Stimulated activated CD8-positive, alpha-beta memory T cell treated with anti-CD3 and anti-CD28 coated beads, Interleukin-4, amount 100 ng/mL, for 4 hours (primary cell): ENCODE measurements at places on chromosomes 1 and 21.

- DNase-seq, result no peak
These were observed 885 bp downstream of the OR2T10 start for GRCh38 chr1:248596615-248597014.

GRCh38 chr1:64754173-64754572 is 9.3 kb downstream of the RAVER2 start:
- DNase-seq, result no peak

- no peak for DNase-seq
These were observed 56.4 kb downstream of the MT1HL1 start for GRCh38 chr1:236947794-236948193.

DNA sequence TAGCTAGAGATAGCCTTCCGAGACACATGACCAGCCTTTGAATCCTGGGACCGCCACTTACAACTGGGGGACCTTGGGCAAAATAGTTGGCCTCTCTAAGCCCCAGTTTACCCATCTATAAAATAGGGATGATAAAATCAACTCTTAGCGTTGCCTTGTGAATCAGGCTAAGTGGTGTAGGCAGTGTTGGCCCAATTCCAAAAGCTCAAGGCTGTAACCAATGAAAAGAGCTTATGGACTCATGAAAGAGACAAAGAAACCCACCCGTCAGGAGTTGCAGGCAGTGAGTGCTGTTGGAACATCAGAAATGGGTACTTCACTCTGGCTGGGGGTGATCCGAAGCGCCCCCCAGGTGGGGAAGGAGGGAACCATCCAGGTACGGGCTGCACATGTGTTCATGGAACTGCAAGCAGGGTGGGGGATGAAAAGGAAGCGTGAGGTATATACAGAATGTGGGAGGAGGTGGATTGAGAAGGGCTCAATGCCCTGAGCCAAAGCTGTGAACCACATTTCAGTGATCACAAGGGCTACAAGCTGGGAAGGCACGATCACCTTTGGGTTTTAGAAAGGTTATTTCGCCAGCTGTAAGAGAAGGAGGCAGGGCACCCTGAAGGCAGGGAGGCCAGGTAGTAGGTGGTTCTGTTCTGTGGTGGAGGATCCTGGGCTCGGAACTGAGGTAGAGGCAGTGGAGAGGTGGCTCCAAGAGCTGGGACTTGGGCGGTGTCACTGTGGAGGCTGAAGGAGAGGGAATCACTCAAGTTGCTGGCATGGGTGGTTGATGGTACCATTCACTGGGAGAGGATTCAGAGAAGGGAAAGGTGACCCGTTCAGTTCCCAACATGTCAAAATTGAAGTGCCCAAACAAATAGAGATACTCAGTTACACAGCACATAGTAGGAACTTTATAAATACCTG is 11.4 kb upstream of the KIAA1614 start:
- DNase-seq, result no peak

DNA sequence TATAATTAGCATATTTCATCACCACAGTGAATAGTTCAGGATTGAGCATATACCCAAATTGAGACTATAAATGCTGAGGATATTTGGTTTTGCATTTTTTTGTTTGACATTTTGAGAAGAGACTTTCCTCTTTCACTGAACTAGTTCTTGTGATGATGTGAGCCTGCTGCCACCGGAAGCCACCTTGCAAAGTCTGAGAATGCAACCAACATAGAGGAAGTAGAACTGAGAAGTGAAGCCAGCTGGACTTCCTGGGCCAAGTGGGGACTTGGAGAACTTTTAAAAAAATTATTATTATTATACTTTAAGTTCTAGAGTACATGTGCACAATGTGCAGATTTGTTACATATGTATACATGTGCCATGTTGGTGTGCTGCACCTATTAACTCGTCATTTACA is 102.3 kb downstream of the RPE65 start:
- no peak for DNase-seq

GRCh38 chr1:220950576-220950975 is 71.3 kb downstream of the HLX start:
- DNase-seq, result no peak

DNA sequence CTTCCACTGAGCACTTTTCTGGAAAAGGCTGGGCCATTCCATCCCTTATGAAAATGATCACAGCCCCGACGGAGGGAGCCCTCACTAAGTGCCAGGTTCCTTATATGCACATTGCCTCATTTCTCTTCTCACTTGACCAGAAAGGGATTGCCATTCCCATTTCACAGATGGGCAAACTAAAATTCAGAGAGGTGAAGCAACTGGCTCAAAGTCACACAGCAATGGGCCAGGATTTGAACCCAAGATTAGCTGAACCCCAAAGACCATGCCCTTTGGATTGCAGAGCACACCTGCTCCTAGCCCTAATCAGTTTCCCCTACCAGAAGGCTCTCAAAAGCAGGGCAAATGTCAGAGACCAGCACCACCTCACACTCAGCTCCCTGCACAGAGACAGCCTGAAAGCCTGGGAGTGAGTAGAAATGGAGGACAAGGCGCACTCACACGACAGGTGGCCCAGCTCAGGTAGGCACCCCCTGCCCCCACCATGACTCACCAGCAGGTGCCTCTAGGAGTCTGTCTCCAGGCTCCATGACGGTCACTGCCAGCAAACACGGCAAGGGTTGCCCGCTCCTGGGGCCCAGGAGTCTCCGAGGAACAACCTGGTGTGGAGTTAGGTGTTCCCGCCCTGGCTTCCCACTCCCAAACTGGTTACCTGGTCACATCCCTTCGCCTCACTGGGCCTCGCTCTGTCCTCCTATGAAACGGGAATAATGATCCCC is 21.7 kb downstream of the SDC3 start:
- DNase-seq, result no peak

GRCh38 chr1:192668409-192668983 is 32.5 kb downstream of the RGS13 start:
- no peak for DNase-seq

- no peak for DNase-seq
These were observed 76.7 kb upstream of the KCNK2 start for GRCh38 chr1:215005656-215006345.

GRCh38 chr1:11944358-11944931 is 9.9 kb downstream of the PLOD1 start:
- no peak for DNase-seq

DNA sequence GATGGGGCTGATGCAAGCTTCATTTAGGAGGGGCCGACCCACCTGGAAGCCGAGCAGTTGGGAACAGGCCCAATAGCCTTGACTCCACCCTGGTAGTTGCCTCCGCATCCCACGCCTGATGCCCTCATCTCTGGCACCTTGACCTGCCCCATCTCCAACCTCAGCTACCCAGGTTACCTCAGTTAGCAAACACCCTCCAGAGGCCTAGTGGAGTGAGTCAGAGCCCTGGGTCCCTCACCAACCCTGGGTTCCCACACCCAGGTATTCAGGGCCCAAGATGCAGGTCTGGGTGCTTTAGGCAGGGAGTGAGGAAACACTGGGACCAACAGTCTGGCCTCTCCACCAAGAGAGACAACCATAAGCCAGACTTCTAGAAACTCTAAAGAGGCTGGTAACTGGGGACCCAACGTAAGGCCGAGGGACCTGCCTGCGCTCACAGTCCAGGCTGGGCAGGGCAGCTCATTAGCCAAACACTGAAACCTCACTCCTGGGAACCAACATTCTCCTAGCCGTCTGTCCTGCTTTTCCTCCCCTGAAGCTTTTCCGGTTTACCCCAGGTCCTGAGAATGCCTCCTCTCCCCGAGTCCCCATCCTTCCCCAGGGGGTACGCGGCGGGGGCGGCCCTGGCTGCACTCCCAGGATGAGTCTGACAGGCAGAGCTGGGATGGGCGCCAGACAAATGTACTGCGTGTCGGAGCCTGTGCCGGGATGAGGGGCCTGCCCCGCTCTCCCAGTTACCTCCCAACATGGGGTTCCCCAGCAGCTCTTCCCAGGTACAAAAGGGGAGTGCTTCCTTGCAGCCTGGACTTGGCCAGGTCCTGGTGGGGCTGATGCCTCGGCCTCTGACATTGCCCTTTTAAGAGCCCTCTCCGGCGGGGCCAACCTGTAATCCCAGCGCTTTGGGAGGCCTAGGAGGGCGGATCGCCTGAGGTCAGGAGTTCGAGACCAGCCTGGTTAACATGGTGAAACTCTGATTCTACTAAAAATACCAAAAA is 8.9 kb upstream of the CELSR2 start:
- no peak for DNase-seq

- DNase-seq, result no peak
These were observed 117.3 kb downstream of the KAZN start for GRCh38 chr1:14715802-14716201.

- no peak for DNase-seq
These were observed 4.4 kb downstream of the CLCNKB start for GRCh38 chr1:16047791-16048475.

GRCh38 chr1:15063346-15063745 is 90.2 kb upstream of the TMEM51 start:
- DNase-seq, result no peak

DNA sequence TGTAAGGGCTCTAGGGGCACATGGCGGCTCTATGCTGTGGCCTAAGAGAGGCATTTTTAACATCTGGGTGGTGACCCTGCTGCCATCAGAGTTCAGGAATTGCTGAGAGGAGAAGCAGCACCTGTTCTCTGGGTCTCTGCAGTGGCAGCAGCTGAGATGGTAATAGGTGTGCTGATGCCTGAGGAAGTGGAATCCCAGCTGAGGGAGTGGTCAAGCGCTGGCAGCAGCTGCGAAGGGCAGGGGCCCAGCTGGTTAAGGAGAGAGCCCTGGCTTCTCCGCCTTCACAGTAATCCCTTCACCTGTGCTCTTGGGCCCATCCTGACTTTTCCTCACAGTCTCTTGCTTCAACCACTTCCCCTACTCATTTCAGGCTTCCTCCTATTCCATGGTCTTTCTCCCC is 39.8 kb downstream of the GJA5 start:
- no peak for DNase-seq

DNA sequence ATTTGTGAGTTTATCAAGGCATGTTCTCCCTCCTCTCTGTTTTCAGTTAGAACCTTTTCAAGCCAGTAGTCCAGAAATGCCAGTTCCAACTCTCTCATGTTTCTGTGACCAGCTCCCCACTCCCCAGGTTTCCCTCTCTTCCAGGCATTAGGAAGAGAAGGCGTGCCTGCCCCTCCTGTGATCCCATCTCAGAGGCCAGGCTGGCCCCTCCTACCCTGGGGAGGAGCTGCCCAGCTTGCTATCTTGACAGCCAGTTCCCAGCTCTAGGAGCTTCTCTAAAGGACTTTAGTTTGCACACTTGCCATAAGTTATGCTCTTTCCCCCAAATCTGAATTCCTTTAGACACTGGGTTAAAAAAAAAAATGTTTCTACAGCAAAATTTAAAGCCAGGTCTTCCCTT is 8.9 kb downstream of the HYI start:
- no peak for DNase-seq

DNA sequence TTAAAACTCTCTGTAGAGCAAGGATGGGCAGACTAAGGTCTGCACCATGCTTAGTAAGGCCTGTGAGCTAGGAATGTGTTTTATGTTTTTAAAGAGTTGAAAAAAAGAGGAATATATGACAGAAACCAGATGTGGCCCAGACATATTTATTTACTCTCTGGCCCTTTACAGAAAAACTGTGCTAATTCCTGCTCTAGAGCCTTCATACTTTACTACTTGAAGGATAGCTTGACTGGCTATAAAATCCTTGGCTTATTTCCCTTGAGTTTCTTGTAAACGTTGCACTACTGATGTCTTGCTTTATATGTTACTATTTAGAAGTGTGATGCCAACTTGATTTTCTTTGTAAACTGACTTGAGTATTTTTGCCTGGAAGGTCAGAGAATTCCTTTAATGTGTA is 33.5 kb downstream of the CTBS start:
- DNase-seq, result no peak

- no peak for DNase-seq
These were observed 54.9 kb upstream of the RAP1GAP start for GRCh38 chr1:21724098-21724497.

DNA sequence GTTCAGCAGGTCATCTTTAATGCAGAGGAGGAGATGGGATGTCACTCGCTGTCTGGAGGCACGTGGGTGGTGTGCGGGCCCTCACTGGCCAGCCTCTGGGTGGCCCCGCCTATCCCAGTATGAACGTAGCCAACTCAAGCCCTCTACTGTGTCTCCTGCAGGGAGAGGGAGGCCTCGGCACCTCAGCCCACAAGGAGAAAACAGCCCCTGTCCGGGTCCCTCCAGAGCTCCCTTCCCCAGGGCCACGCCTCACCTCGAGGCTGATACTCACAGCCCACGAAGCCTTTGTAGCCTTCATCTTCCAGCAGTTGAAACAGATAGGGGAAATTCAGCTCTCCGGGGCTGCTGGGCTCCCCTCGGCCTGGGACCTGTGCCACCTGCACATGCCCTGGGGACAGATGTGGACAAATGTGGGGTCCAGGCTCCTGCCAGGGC is 2.6 kb downstream of the HYI start:
- DNase-seq, result no peak

GRCh38 chr1:222644636-222644980 is 26.7 kb downstream of the MIA3 start:
- DNase-seq, result no peak

- no peak for DNase-seq
These were observed 541.1 kb upstream of the CAMK1G start for GRCh38 chr1:209042413-209042812.

GRCh38 chr1:30469426-30469825 is 254.0 kb downstream of the MATN1 start:
- no peak for DNase-seq

DNA sequence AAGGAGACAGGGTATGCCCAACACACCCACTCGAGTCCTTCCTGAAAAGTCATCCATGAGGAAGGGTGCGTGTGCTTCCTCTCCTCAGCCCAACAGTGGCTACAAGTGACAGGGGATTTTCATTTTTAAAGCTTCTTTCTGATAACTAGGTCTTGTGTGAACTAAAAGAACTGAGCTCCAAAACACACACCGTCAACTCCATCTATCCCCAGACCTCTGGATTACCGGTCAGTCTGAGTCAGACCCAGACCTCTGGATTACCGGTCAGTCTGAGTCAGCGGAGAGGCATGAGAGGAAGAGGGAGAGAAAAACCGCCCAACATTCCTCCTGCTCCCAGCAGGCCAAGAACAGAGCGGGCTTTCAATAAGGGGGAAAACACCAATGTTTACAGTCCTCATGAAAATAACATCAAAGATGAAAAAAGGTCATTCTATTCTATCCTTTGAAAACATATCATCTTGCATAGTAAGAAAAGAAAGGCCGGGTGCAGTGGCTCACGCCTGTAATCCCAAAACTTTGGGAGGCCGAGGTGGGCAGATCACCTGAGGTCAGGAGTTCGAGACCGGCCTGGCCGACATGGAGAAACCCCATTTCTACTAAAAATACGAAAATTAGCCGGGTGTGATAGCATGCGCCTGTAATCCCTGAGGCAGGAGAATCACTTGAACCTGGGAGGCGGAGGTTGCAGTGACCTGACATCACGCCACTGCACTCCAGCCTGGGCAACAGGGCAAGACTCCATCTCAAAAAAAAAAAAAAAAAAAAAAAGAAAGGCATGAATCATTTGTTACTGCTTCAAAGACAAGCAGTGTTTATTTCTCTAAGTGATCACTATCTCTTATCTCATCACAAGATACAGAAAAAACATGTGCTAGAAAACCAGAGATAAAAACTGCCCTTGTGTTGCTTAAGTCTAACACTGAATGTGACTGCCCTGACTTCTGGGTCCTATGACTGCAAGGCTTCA is 3.4 kb downstream of the PTTG1IP start:
- no peak for DNase-seq

- DNase-seq, result no peak
These were observed at the start of gene MINDY1 for GRCh38 chr1:151006327-151007052. MINDY1 (minus strand) TSS chr1:151006902; CDS start chr1:151002617, 4,285 bp downstream.

- no peak for DNase-seq
These were observed 97.1 kb downstream of the FASLG start for GRCh38 chr1:172756024-172756423.
